ENCODE measurements at places on chromosomes 7 and 10. TPM values are rescaled to one million over a fixed set of nuclear protein-coding genes. Genes with fewer than 3 reads are reported as not detected.

GIMAP4 gene
- 42.2 TPM for total RNA-seq

WEE2 gene
- total RNA-seq, result not detected

ADCYAP1R1 gene
- 8.3 TPM for total RNA-seq

CLRN3 gene
- not detected for total RNA-seq

SPDYE2B gene
- total RNA-seq, result not detected

DNA sequence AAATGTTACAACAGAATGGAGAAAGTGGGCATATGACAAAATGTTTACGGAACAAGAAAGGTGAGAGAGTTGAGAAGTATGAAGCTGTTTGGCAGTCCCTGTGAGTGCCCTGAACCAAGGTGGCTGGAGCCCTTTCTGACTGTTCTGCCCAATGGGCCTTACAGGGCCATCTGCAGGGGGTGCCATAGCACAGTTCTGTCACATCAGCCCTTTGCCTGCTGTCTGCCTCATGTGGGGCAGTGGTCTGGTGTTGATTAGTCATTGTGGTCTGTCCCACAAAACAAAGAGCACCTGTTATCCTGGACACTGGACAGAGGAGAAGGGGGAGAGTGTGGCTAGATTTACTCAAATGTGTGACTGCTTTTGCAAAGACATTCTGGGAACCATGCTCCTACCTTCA is 51.5 kb upstream of the OSBPL3 start:
- no peak for DNase-seq

GRCh38 chr7:20661884-20662283 is 46.4 kb downstream of the ABCB5 start:
- DNase-seq, result no peak

DNA sequence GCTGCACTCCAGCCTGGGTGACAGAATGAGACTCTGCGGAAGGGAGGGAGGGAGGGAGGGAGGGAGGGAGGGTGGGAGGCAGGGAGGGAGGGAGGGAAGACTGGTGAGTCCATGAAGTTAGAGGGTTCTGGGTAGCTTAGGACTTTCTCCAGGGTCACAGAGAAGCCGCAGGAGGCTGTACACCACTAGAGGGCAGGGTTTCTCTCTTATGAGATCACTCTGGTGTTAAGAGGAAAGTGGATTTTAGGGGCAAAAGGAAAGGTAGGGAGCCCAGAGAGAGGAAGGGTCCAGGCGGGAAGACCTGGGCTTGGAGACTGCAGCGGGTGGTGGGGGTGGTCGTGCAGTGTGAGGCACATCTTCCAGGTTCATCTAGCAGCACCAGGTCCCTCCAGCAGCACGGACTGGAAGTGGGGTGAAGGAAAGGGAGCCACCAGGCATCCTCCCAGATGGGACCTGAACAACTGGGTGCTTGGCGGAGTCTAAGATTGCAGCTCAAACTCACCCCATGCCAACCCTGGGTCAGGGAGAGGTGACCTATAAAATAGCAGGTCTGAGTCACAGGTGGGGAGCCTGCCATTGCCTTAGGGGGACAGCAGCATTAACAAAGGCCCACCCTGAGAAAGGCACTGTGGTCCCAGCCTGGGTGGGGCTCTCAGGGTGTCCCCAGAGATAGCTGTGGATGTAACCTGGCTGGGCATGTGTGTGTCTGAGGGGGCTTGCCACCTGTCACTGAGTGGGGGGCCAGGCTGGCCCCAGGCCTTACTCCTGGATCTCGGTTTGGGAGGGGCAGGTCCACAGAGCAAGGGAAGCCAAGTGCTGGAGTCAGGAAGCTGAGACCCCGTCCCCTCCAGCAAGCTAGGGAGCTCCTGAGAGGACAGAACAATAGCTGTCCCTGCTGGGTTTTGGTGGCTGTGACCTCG is 48.5 kb upstream of the SLC29A3 start:
- DNase-seq, result peak; percentile 81

DNA sequence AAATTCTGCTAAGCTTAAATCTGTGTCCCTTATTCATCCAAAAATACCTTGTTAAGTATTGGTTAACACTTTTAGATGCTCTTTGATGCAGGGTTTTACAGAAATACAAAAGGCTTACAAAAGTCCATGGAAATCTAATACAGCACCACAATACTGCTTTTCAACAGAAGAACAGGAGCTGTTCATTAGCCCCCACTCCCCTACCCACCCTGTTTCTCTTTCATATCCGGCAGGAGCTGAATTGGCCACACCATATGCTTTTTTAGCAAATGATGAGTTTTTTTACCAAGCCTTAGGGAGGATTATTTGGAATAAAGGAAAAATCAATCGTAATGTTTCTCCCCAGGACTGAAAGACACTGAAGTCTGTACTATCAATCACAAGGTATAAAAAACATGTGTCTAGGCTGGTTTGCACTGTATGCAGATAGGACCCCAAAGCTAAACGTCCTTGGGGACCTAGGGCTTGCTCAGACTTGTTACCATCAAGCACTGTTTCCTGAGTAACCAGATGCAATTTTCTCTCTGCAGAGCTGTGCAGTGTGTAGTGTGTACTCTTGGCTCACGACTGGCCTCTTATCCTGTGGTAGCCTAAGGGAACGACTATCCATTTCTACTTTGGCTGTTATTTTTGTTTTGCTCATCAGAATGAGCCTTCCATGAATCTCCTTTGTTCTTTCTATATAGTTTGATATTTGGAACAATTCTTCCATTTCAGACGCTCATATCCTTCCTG is 143.3 kb upstream of the LRGUK start:
- peak; percentile 14 for DNase-seq

- no peak for DNase-seq
Observed at GRCh38 chr10:104054430-104054829, 31.2 kb downstream of the COL17A1 start.

GRCh38 chr7:149455175-149455950 is 5.5 kb downstream of the ZNF777 start:
- DNase-seq, result no peak

GRCh38 chr7:73605601-73606220 is 18.6 kb downstream of the MLXIPL start:
- DNase-seq, result no peak

DNA sequence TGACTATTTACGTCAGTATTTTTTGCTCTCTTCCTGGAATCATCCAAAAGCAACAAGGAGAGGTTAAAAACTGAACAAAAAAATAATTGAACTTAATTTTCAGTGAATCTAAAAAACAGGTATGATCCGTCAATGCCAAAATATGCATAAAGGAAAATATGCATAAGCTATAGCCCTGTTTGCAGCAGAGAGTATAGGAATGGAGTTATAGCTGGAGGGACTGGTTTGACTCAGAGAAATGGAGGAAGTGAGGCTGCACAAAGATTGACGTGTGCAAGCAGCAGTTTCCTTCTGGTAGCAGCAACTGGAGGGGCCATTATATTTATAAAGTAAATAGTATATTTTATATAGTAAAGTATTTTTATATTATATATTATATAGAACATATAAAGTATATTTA is 37.1 kb downstream of the GNG11 start:
- no peak for DNase-seq

- DNase-seq, result peak; percentile 12
Observed at GRCh38 chr7:107007007-107007891, 37.3 kb upstream of the PRKAR2B start.

GRCh38 chr10:12595936-12596576 is 246.7 kb downstream of the CAMK1D start:
- no peak for DNase-seq

Measured in tongue (tissue), 3 donors.